ENCODE measurements at places on chromosomes 3 and 15.

- no peak for DNase-seq
Observed at GRCh38 chr3:61665987-61666386, 104.6 kb downstream of the PTPRG start.

GRCh38 chr15:93942269-93942694, 289.1 kb upstream of the MCTP2 start:
- DNase-seq, result peak; percentile 24

DNA sequence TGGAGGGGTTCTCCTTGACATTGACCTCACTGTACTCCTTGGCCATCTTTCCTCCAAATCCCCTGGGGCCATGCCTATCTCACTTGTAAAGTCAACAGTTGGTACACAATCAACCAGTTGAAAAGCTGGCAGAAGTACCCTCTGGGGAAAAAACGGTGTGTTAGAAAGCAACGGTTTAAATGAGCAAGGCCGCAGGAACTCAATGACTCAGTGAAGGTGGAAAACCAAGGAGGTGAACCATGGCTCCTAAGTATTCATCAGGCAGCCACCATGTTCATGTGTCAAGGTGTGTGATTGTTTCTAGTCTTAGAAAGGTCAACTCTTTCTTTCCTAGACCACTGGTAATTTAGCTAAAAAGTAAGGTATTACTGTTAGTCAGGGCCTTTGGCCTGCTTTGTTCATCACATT, 130.9 kb upstream of the SATB1 start:
- DNase-seq, result no peak

DNA sequence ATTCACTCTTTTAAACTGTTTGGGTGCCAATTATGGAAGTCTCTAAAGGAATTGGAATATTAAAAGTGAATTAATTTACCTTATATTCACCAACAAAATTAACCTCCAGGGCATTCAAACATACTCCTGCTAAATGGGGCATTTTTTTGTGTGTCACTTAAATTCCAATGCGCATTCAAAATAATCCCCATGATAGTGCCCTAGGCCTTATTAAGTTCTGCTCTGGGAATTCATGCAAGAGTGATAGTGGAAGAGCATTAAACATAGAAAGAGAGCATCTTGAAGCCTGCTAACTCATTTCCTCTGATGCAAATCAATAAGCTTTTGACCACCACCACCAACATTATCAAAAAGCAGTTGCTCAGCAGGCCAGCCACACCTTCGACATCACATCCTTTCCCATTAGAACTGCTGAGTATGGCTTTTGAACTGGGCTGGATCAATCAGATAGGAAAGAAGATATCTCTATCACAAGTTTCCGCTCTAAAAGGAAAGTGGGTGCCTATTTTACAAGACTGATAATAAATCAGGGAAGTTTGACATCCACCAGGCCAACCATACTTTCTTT, 156.7 kb downstream of the TMCO5A start:
- DNase-seq, result no peak

GRCh38 chr3:47783673-47784072, 2.0 kb upstream of the SMARCC1 start:
- DNase-seq, result no peak

DNA sequence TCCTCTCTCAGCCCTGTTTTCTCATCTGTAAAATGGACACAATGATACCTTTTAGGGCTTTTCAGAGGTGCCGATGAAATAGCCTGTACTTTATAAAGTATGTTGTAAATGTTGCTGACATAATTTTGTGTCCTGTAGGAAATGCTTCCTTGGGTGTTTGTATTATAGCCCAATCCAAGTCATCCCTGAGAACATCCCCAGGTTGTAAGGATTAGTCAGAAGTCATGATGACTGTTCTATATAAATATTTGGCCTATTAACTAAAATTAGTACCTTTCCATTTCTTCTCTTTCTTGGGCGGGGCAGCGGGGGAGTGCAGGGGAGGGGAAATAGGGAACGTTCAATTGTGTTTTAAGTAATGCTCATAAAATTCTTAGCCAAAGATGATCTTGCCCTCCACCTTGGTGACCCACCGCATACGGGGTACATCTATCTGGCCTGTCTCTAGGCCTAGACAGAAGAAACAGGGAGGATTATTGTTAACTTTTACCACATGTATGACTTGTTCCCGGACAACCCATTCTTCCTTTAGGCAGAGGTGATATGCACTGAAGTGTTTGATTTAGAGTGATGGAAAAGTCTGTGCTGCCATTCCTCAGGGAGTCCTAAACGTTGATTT, 120.7 kb downstream of the VGLL4 start:
- DNase-seq, result no peak

GRCh38 chr3:127676456-127676855, 3.7 kb downstream of the ABTB1 start:
- DNase-seq, result no peak

- DNase-seq, result no peak
Observed at GRCh38 chr3:126226374-126226773, 46.0 kb upstream of the ALDH1L1 start.

DNA sequence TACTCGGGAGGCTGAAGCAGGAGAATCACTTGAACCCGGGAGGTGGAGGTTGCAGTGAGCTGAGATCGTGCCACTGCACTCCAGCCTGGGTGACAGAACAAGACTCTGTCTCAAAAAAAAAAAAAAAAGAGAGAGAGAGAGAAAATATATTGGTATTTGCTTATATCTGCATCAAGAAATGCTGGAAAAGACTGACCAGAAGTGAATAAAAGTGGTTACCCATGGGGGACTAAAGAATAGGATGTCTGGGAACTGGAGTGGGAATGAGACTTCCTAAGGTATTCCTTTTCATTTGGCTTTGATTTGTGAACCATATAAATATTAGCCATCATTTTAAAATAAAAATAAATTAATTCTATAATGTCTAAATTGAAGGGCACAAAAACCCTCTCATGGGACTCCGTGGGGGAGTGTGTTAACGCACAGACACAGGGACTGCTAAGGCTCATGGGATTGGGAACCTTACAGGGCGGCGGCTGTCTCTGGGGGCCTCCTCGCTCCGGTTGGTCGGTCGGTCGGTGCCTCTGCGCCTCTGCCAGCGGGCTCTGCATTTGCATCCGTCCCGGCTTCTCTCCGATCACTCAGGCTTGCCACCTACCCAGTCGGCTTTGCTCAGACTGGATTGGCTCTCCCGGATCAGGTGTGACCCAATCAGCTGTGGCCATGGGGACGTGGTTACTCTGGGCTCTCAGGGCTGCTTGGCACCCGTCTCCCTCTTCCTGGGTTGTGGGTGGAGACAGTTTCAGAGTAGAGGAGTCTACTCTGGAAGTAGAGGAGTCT, 12.7 kb upstream of the TSPAN3 start:
- no peak for DNase-seq

DNA sequence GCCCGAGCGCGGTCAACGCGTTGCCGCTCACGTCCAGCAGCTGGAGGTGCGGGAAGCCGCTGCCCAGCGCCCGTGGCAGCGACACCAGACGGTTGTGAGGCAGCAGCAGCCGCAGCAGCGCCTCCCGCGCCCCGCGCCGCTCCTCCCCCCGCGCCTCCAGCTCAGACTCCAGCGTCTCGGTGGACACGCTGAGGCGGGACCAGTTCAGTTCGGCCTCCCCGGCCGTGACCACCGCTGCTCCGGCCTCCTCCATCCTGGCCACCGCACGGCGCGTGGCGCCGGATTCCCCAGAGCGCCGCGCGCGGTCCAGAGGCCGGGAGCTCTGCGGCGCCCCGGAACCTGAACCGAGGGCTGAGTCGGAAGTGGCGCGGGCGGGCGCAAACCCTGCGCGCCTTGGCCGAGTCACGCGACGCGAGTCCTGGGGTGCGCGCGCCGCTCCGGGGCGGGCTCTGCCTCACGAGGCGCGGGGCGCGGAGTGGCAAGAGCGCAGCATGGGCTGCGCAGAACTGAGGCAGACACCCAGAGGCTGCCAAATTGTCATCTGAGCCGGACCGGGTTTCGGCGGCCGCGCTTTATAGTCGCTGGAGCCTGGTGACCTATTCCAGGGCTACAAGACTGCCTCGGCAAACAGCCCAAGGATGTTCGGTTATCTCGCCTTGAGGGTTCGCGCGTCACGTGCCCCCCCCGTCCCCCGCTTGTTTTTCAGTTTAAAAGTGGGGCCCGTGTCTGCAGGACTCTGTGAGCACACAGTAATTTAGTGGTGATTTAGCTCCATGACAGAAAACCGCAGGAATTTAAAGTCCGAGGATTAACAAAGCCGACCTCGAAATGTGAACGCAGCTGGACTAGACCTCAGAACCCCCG, at the start of gene LRRC58:
Gene LRRC58, minus strand, starts transcription at position 364 of the 864 bp plus-strand sequence. Its CDS starts 111 bp downstream, at position 253.
- peak; percentile 99 for DNase-seq

GRCh38 chr3:52277071-52277964, 1.1 kb downstream of the WDR82 start:
- DNase-seq, result peak; percentile 77

- peak; percentile 73 for DNase-seq
Observed at GRCh38 chr3:197801891-197802778, 11.1 kb downstream of the LRCH3 start.

DNA sequence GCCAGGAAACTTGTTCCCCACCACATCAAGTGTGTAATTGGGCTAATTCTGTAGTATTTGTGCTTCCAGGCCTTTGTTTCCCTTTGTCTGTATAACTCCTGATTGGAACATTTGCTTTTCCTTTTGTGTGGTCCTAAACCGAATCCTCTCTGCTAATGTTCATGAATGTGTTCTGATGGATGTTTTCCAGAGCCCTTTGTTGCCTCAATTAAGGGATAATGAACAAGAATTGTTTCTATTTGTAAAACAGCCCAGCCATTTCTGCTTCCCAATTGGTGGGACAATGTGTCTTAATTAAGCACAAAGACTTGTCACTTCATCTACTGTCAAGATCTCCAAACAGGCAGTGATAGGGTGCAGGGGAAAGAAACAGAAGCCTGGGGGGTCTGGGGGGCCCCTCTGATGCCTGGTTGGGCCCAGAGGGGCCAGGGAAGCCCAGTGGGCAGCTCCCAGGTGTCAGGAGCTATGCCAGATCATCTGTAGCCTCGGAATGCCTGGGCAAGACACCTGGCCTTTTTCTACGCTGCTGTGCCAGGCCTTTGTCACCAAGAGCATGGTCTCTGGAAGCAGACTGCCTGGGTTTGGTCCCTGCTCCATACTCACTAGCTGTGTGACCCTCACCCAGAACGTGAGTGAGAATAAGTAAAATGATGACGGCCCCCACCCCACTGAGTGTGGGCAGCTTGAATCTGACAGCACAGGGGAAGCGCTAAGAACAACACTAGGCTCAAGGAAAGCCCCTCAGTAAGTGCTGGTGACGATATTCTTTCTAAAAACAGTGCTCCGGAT, 116.6 kb upstream of the PRR20G start:
- DNase-seq, result no peak

- DNase-seq, result peak; percentile 63
Observed at GRCh38 chr3:144586382-144586781, 614.8 kb downstream of the DIPK2A start.

- no peak for DNase-seq
Observed at GRCh38 chr15:98003518-98003917, 43.0 kb downstream of the ARRDC4 start.

DNA sequence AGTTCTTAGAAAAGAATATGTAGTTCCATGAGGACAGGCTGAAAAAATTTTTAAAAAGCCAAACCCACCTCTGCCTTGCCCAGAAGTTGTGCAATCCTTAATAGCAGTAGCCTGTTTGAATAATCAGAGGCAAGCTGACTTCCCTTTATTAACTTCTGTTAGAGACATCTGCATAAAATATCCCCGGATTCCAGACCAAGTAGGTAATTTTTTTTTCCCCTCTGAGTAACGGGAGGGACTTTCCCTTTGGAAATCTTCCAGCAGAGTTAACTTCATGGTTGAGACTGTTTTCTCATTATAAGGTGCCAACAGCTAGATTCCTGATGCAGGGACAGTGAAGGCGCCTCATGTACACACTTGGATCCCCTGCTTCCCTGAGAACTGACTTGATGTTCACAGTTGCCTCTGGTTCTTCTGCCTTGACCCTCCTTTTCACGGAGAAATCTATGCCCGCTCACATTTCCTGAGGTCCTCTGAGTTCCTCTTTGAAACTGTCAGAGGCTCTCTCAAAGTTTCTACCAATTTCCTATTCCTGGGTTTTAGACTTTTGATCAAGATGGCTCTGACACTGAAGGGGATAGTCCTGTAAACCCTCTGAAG, 227.6 kb upstream of the BHLHE40 start:
- peak; percentile 91 for DNase-seq

- DNase-seq, result no peak
Observed at GRCh38 chr15:68191555-68191954, 13.6 kb downstream of the CALML4 start.

DNA sequence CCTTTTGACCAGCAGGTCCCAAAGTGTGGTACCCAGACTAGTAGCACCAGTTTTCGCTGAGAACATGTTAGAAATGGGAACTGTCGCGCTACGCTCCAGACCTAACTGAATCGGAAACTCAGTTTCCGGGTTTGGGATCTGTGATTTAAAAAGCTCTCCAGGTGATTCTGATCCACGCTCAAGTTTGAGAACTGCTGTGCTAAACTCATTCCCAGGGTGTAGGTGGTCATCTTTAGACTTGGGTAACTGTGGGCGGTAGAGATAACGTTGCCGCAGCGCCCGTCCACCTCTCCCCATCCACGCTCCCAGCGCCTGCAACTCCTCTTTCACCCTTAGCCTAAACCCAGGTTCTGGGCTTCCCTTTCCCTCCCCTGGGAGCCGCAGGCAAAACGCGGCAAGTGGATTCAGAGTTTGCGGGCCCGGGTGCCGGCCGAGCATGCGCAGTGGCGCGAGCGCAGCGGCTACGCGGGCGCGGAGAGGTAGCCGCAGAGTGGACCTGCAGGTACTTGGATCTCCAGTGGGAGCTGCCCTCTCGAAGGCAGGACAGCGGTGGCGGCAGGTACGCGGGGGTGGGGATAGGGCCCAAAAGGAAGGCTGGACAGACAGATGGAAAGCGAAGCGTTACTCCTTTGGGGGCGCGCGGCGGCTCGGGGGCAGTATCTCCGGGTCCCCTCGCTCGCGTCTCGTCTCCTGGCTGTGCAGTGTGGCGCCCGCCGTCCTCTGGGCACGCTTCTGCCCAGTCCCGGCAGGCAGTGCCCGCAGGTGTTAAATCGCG, at the start of gene PLS1:
Gene PLS1, plus strand, starts transcription at position 443 of the 775 bp plus-strand sequence. CDS start 67,845 bp downstream, outside the sequence.
- peak; percentile 82 for DNase-seq

- peak; percentile 38 for DNase-seq
Observed at GRCh38 chr15:89673165-89673512, 6.0 kb downstream of the PLIN1 start.

- peak; percentile 19 for DNase-seq
Observed at GRCh38 chr15:69290346-69291164, 8.2 kb upstream of the PAQR5 start.
